T follicular helper cell (primary cell): ENCODE measurements at places on chromosomes 2 and 18.

DNA sequence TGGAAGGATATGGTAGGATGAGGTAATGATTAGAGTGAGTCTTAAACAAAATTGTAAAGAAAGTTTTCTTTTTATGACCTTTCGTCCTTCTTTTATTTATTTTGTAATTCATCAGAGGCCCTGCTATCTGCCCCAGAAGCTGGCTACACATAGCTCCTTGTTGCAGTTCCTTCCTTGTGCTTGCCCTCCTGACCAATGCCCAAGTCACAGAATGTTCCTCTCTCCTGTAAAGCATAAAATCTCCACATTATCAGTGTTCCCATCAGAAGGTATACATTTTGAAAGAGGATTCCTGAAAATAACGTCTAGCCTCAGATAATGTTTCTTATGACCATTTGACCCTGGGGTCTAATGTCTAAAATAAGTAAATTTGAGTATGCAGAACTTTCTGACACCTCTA lies 78.3 kb downstream of the RND3 start:
- no peak for DNase-seq

DNA sequence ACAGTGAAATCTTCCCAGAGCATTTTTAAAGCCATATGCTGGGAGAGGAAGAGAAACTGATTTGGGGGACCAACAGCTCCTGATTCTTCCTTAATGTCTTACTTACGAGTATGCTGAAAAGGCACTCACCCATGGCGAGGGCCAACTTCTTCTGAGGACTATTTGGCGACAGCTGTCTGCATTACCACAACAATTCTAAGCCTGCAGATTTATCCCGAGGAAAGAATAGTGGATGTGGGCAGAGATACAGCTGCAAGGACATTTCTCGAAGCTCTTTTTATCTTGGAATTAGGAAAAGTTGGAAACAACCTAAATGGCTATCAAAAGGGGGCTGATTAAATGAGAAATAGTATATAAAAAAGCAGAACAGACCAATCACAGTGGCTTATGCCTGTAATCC lies 40.3 kb upstream of the FHL2 start:
- DNase-seq = no peak

DNA sequence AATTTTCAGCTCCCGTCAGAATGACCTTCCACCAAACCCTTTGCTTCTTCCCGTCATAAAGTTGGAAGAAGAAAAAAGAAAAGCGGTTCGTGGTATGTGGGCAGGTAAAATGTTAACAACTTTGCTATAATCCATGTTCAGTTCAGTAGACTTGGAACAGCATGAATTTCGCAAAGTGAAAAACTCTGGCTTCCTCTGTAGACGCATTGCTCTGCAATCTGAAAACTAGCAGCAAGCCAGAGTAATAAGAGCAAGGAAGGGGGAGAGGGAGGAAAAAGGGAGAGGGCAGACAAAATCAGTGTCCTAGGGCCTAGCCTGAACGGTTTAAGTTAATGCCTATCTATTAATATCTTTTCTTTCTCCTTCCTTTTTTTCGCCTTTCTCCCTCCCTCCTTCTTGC lies 26.7 kb upstream of the CHRNA1 start:
- no peak for DNase-seq

DNA sequence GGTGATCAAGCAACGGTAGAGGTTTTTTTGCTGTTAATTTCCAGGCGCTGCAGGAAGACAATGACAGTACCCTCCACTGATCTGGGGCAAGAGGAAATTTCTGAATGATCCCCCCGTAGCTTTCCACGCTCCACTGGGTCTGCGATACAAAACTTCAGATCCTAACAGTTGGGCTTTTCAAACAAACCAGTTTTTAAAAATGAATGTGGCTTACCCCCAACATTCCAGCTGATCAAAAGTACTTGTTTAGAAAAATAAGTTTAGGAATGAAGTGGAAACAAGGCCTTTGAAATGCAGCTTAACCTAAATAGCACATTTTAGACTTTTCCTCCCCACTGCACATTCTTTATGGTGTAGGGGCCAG lies 5.7 kb downstream of the ZFP36L2 start:
- DNase-seq = no peak

DNA sequence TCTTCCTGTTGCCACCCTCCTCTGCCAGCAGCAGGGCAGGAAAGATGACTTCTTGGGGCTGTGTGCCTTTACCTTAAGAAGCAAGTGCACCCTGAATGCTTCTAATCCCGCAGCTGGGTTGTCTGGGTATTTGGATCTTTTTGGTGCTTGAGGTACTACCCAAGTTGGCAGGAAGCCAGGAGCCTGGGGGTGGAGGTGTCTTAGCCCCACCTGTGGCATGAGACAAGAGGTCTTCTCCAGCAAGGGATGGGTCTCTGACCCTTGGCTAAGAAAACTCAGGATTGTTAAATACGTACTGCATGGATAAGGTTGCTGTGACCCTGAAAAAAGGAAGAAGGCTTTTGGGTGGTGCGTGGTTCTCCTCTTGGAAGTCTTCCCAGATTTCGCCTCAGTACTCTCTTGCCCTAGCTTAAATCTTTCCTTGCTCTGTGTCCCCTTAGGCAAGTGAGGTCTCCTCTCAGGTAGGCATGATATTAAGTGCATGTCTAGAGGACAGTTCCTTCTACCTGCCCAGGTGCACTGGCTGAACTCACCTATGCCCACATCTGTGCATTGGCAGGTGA lies 4.3 kb downstream of the HPCAL1 start:
- DNase-seq = no peak

- no peak for DNase-seq
Observed at GRCh38 chr18:40120356-40120755, 1834.7 kb upstream of the PIK3C3 start.

GRCh38 chr18:11553098-11553940 lies 56.1 kb upstream of the SLC35G4 start:
- DNase-seq = peak; percentile 3
